Stimulated activated CD8-positive, alpha-beta memory T cell treated with anti-CD3 and anti-CD28 coated beads, Interleukin-12 subunit alpha, Interleukin-12 subunit beta, amount 100 ng/mL, for 1 hour (primary cell): ENCODE measurements at places on chromosomes 12 and 14.

DNA sequence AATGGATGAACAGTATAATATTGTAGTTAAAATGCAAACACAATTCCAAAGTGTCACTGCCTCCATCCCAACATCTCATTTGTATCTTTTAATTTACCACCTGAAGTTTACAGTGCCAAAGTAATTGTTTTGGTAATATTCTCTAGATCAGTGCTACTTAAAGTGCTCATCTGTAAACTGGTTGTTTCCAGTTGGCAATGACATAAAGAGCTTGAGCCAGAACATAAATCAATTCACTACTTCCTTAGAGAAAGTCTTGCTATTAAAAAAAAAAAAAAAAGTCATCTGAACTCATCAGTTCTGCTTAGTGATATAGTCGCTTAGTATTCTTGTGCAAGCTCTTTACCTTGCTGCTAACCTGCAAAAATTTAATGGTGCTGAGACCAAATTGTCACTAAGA, 16.4 kb downstream of the PLCZ1 start:
- no peak for DNase-seq

DNA sequence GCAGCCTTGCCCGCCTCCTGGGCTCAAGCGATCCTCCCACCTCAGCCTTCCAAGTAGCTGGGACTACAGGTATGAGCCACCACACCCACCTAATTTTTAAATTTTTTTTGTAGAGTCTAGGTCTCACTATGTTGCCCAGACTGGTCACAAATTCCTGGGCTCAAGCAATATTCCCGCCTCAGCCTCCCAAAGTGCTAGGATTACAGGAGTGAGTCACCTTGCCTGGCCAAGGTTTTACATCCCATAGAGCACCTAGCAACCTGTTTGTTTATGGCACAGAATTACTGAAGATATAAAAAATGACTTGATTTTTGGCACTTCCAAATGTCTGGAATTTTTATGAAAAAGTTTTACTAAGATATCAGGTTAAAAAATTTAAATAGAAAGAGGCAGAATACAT, 16.5 kb downstream of the MYO1A start:
- no peak for DNase-seq

- DNase-seq = no peak
These were observed 55.4 kb downstream of the KCNJ8 start for GRCh38 chr12:21718944-21719650.

DNA sequence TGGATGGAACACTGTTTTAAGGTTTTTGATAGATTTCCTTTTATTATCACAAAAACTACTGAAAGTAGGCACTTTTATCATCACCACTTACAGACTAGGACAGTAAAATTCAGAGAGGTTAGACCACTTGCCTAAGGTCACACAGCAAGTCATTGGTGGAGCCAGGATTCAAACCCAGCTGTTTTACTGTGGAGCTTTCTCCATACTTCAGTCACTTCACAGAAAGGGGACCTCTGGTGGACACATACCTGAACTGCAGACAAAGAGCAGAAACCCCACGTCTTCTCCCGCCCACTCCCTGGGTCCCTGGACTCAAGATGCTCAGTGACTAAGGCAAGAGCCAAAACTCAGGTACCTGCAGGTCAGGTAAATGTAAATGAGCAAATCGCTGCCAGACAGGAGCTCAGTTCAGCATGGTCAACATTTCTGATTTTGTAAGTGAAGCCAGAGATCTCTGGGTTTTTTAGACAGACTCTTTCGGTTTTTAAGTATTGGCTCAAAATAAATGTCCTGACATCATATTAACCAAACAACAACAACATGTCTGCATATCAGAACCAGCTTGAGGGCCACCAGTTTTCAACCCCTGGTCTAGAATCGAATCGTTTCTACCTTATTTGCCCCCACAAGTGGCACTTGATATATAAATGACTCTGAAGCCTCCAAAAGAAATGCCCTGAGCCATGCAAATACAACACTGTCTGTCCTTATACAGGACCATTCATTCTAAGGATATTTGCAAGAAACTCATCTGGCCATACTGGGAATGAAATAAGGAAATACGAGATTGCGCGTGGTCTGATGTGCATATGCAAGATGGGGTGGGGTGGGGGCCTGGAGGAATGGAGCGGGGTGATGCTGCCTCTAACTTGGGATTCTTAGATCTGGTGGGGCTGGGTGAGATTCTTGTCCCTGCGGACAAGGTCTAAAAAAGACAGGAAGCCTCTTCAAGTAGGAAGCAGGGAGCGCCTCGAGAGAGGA, 110.9 kb downstream of the KSR2 start:
- DNase-seq = peak; percentile 10

GRCh38 chr12:34390171-34390841, 368.0 kb downstream of the ALG10 start:
- no peak for DNase-seq

DNA sequence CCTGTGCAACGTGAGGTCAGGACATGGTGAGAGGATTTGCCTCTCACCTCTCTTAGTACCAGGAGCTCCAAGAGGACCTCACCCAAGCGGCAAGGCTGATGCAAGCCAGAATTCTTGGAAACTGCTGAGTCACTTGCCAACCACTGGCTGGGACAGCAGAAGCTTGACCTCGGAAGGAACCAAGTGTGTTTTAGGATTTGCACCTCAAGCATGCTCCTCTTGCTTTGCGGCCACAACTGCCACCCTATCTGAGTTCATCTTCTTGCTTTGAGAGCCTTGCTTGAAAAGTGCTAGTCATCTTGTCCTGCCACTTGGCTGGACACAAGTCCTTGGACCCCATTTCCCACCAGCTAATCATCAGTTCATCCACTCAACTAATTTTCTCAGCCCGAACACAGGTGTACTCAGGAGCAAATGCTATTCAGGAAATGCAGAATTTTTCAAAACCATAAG, 195.8 kb downstream of the SLC25A21 start:
- no peak for DNase-seq

GRCh38 chr12:99984271-99985128, at the start of gene ANKS1B:
Gene ANKS1B (minus strand): TSS chr12:99984936. CDS start chr12:99984237, 699 bp downstream.
- no peak for DNase-seq

- DNase-seq = no peak
These were observed 434.6 kb downstream of the ADAMTS20 start for GRCh38 chr12:43117226-43117930.

GRCh38 chr12:52197371-52198231, 5.8 kb upstream of the KRT80 start:
- DNase-seq = no peak

- no peak for DNase-seq
These were observed 4.7 kb downstream of the ASPG start for GRCh38 chr14:104090071-104090748.

GRCh38 chr14:52268279-52269061, 972 bp downstream of the PTGDR start:
- no peak for DNase-seq

DNA sequence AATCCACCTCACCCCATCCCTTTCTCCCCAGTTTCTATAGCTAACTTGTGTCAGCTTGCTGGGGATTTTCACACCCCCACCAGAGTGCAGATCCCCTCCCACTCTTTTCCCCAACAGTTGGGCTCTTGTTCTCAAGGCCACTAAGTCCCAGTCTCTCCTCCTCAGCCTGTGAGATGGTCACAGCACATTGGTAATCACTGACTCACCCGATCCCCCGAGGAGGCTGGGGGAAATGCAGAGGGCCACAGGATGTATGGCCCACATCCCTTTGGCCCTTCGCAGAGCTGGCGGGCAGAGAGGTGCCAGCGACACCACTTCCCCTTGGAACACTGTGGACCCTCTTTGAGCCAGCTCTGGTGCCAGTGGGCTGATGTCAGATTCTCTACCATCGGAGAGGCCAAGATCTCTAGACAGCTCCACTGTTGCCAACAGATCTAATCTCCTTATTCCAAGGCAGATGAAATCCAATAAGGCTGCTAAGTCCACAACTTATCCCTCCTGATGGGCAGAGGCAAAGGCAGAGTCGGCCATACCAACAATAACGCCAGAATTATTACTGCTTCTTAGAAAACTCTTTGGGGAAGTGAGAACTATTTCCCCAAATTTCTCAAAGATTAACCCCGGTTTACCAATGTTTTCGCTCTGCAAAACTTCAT, 1.6 kb downstream of the FMNL3 start:
- DNase-seq = no peak

- no peak for DNase-seq
These were observed 21.4 kb downstream of the KCTD10 start for GRCh38 chr12:109455706-109456105.

DNA sequence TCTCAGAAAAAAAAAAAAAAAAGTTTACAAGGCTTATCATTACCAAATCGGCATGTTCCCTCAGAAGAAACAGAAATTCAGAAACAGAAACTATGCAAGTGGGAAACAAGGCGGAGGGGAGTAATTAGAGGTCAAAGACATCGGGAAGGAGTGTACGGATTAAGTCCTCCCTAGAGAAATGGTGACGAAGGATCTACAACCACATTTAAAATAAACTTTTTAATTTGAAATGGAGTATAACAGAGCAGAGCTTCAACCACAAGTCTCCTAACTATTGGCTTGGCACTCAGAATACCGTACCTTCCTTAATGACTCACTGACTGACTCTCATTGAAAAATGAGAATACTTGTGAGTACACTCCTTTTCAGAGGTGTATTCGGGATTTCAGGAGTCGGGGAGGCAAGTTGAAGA, 908 bp downstream of the ENTPD5 start:
- DNase-seq = no peak

- no peak for DNase-seq
These were observed 74.6 kb upstream of the PTPRB start for GRCh38 chr12:70711831-70712230.

DNA sequence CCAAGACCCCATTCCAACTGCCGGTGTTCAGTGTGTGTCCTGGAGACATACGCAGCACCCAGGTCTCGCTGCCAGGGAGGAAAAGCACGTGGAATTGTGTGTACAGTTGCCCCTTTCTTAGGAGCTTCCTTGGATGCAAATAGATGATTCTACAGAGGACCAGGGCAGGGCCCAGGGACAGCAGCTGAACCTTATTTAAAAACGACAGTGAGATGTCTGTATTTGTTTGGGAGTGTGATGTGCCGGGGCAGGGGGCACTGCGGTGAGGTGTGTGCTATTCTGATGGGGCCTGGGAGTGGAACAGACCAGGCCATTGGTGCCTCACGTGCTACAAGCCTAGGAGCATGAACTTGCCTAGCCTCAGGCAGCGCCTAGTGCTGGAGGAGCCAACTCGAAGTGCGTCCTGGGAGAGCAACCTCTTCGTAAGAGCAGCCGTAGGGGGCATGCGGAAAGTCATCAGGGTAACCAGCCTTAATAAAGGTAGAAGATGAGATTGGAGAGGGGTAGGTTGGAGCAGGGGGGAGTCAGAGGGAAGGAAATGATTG, 98.3 kb upstream of the ESRRB start:
- no peak for DNase-seq

GRCh38 chr14:91418387-91419043, 895 bp upstream of the CCDC88C start:
- DNase-seq = peak; percentile 73
